ENCODE measurements at places on chromosomes 4 and X. TPM values are rescaled to one million over a fixed set of nuclear protein-coding genes. Genes with fewer than 3 reads are reported as not detected.

DNA sequence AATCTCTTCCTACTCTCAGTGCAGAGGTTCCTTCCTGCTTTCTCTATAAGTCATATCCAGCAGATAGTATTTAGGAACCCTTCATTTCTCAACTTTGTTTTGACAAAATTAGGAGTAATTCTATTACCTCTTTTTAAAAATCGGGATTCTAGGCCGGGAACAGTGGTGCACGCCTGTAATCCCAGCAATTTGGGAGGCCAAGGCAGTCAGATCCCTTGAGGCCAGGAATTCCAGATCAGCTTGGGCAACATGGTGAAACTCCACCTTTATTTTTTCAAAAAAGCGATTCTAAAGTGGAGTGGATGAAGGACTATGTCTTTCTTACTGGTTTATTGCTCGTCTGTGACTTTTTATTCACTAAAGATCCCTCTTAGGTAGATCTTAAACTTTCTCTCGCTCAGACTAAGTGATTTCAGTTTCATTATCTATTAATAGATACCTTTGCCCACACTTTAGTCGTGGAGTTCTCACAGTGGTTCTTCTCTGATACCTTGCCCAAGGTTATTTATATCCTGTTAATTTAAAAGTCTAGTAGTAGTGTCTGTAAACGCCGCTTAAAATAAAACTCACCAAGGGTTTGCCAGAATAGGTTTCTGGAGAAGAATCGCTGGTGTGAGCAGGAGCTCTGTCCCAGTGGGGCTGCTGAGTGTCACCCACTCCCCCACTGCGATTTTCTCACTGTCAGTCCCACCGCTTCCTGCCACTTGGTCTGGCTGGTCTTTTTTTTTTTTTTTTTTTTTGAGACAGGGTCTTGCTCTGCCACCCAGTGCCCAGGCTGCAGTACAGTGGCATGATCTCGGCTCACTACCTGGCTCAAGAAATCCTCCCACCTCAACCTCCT, 27.0 kb upstream of the TMEM131L start:
- no peak for DNase-seq

GRCh38 chr4:103719830-103720207, at the start of gene TACR3:
Gene TACR3, minus strand, starts transcription at chr4:103719985. Its CDS starts 310 bp downstream, at chr4:103719675.
- DNase-seq: no peak

GRCh38 chr4:162497564-162498167, 333.9 kb upstream of the FSTL5 start:
- DNase-seq: no peak

GRCh38 chr4:15568821-15569220, 86.3 kb downstream of the FBXL5 start:
- DNase-seq: no peak

DNA sequence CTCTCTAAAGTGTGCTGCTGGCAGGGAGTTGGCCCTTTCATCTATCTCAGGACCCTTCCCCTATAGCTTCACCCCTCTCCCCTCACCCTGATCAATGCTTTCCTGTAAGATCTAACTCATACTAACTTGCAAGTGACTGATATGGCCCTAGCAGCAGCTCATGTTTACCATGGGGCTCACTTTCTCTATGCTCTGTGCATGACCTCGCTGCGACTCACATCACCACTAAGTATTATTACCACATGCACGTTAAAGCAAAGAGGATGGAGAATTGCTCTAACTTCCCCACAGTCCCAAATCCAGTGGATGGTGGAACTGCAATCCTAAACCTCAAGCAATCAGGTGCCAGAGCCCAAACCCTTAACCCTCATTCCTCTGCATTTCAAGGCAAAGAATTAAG, 626.6 kb downstream of the MID1IP1 start:
- no peak for DNase-seq

DNA sequence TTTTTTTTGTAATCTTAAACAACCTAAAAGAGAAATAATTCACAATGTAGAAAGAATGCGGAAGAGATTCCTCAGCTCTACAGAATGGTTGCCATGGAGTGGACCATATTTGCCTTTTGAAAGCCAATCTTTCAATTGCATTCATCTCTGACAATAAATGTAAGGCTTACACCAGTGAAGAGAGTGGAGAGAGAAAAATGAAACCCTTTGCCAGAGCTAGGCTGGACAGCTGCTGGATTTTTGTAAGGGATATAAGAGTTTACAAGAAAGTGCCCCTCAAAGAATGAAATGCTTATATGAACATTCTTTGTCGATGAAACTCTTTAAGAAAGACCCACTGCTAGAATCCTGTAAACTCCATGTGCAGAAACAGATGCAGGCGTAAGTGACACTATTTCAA, 66.0 kb upstream of the FAT1 start:
- DNase-seq: no peak

GRCh38 chrX:121876305-121876704, 828.9 kb downstream of the GLUD2 start:
- no peak for DNase-seq

GRCh38 chr4:133014473-133015135, 134.5 kb upstream of the PCDH10 start:
- DNase-seq: no peak

DNA sequence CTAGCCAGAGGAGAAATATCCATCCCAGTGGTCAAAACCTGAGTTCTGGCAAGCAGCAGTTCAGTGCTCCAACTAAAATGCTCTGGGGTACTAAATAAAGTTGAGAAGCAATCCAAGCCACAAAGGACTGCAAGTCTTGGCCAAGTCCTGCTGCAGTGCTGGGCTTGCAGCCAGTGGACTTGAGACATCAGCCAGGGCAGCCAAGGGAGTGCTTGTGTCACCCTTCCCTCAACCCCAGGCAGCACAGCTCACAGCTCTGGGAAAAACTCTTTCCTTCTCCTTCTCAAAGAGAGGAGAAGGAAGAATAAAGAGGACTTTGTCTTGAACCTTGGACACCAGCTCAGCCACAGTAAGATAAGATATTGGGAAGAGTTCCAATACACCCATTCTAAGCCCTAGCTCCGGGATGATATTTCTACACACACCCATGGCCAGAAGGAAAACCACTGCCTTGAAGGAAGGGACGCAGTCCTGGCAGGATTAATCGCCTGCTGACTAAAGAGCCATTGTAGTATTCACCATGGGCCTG, 99.8 kb downstream of the PTCHD1 start:
- DNase-seq: no peak

- DNase-seq: no peak
Observed at GRCh38 chr4:85815796-85816459, 341.0 kb downstream of the ARHGAP24 start.

GRCh38 chr4:98510757-98511517, 147.5 kb downstream of the TSPAN5 start:
- DNase-seq: no peak

GRCh38 chr4:1252928-1253492, 4.1 kb upstream of the CTBP1 start:
- no peak for DNase-seq

DNA sequence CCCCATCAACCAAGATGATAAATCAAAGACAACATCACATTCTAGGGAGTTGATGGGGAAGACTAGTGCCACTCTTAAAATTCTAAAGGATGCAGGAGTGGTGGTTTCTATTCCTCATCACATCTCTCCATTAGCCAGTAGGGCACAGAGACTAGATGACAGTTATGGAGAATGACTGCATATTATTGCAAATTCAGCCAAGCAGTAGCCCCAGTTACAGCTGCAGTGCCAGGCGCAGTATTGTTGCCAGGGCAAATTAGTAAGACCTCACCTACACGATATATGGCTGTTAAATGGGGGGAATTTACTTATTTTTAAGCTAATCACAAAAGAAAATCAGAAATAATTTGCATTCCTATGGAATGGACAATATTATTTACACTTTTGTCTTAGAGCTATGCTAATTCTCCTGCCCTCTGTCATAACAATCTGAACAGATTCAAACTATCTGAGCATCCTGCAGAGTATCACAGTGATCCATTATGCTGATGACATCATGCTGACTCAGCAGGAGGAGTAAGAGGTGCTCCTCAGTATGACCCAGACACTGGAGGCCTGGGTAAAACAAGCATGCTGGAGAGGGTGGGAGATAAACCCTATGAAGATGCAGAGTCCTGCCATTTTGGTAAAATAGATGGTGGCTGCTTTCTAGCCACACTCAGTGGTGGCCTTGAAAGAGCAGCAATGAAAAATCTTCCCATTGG, 24.7 kb downstream of the ETNPPL start:
- no peak for DNase-seq

- no peak for DNase-seq
Observed at GRCh38 chr4:6972375-6972650, 62.7 kb downstream of the TBC1D14 start.

DNA sequence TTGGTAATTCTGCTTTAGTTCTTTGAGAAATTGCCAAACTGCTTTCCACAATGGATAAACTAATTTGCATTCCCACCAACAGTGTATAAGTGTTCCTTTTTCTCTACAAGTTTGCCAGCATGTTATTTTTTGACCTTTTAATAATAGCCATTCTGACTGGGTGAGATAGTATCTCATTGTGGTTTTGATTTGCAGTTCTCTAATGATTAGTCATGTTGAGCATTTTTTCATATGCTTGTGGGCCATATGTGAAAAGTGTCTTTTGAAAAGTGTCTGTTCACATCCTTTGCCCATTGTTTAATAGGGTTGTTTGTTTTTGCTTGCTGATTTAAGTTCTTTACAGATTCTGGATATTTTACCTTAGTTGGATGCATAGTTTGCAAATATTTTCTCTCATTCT, 25.9 kb downstream of the ENPEP start:
- DNase-seq: no peak

- no peak for DNase-seq
Observed at GRCh38 chr4:26207631-26208030, 113.2 kb upstream of the RBPJ start.

DNA sequence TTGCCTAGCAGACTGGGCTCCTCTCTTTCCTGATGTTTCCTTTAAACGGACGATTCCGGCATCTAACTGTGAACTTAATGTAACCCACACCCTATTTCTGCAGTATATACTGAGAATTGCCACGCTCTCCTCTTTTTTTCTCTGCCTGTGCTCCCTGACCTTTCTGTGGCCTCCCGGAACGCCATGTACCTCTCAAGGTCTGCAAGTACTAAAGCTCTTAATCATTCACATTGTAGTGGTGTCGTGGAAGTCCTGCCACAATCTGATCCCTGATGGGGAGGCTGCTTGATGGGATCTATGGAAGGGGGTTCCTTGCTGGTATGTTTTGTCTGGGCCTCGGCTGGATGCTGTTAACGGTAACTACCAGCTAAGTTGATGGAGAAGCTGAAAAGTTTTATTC, 302.9 kb upstream of the EPHA5 start:
- no peak for DNase-seq

- no peak for DNase-seq
Observed at GRCh38 chr4:127968586-127968985, 3.4 kb downstream of the ABHD18 start.

DNA sequence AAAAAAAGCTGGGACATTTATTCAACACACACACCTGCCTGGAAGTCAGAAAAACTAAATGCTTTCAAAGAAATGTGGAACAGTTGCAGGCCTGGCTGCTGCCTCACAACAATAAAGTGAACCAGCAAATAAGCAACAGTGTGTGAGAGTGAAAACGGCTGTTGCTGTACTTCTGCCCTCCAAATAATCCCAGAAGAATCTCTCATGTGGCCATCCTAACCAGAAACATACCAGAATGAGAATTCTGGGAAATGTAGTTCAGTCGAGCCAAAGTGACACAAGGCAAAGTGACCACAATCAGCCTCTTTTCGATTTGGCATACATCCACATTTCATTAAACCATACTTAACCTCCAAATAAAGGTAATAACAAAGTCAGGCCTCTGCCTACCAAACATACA, 204.5 kb downstream of the SLC7A11 start:
- no peak for DNase-seq

DNA sequence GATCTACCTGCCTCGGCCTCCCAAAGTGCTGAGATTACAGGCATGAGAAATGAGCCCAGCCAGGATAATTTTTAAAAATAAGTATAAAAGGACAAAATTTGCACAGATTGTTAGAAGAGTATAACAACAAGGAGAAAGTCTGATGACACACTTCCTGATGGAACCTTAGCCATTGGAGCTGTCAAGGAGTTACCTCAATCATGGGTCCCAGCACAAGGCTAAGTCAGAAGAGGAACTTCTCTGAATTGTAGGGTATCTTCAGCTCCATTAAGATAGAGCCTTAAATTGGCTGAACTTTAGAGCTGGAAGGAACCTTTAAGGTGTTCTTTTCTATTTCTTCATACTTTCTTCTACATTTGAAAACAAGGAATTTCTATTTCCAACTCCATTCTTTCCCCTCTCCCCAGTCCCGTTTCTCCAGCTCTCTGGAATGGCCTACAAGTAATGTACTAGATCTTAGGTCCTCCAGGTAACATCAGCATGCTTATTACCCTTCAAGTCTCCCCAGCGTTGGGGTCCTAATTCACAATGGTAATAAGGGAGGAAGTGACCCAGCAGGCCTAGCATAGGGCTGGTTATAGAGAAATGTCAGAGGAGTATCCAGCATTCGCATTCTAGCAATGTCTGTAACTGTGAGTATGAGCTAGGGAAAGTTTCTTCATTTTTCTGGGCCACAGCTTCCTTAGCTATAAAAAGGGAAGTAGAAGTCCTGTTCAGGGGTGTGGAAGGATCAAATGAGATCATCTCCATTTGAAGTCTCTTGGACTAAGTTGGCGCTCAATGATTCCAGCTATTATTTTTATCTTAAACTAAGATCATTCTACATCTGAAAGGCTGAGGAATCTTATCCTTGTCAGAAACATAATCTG, 18.5 kb upstream of the RBPJ start:
- no peak for DNase-seq

DNA sequence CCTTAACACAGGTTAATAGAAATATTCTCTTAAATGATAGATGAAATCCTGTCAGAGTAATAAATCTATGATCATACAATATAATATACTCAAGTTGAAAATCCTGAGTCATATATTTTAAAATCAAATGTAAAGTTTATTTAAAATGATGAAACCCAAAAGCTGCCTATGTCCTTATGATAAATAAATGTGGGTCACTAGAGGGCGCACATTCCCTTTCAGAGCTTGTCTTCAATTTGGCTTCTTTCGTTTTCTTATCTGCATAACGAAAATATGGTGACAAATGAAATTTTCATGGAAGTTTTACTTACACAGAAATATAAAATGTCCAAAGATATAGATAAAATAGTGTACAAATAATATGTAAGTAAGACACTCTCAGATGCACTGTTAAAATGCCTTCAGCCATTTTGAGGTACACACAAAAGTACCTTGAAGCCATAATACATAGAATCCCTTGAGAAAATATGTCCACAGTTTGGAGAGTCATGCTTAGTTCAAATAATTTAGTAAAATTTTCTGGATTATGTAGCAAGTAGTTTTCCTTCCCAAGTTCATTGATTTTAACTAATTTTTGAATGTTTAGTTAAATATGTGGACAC, 680.4 kb downstream of the DMD start:
- DNase-seq: no peak

- no peak for DNase-seq
Observed at GRCh38 chr4:15575966-15576365, 79.2 kb downstream of the FBXL5 start.

LONRF3 gene
- total RNA-seq: 2.0 TPM

MAGEA2 gene
- not detected for total RNA-seq

TMPRSS11A gene
- total RNA-seq: 36.6 TPM

HSFX2 gene
- total RNA-seq: not detected

FGFRL1 gene
- total RNA-seq: 2.8 TPM

FHIP1A gene
- total RNA-seq: 45.6 TPM

CT45A1 gene
- not detected for total RNA-seq

P2RY4 gene
- total RNA-seq: not detected

TNMD gene
- not detected for total RNA-seq

CYSLTR1 gene
- total RNA-seq: 0.76 TPM

ESX1 gene
- not detected for total RNA-seq
